ENCODE measurements at places on chromosomes 11 and 22.

GRCh38 chr11:87306262-87306851, 268.6 kb downstream of the TMEM135 start:
- DNase-seq, result no peak

DNA sequence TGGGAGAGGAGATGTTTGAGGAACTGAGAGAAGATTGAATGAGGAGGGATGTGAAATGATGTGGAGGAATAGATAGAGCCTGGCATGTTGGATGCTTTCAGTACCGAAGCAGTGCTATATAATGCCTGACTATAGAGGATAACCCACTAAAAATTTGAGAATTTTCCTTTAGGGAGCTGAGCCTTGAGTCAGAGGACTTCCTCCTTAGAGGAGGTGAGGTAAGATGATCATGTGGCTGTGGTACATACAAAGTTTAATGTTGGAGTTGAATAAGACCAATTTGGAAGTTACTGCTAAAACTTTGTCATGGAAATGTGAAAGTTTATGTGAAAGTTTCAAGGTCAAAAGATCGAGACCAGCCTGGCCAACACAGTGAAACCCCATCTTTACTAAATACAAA, 66.9 kb downstream of the YAP1 start:
- no peak for DNase-seq

GRCh38 chr11:16963316-16963876, 50.8 kb downstream of the PLEKHA7 start:
- DNase-seq, result no peak

- no peak for DNase-seq
These were observed 3.0 kb downstream of the LRP5 start for GRCh38 chr11:68315171-68315920.

- DNase-seq, result no peak
These were observed 298.0 kb upstream of the PLET1 start for GRCh38 chr11:112558691-112559090.

GRCh38 chr11:69101115-69101791, 52.5 kb downstream of the TPCN2 start:
- peak; percentile 41 for DNase-seq

DNA sequence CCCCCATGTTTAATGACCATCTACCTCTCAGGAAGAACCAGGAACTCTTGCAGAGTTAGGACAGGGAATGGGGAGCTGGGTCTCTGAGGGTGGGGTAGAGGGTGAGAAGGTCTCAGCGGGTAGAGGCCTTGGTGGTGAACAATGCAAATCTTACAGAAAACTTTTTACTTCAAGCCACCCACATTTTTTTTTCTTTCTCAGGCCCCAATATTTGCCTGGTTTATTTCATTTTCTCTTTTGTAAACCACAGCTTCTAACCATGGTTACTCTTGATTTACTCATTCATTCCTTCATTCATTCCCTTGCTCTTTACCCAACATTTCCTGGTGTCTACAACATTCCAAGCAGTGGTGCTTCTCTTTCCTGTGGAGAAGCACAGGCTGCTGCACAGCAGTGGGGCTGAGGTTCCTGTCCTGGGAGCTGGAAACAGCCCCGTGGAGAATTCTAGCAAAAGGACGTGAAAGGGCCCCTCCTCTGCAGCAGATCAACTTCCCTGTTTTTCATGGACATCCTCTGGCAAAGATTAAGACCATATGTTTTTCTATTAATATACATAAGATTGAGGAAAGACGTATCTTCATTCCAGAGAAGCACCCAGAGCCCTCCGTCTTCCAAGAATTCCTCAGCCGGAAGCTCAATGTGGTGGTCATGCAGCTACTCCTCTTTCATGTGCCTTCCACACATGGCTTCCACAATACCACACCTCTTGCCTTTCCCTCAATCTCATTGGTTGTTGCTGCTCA, 224.4 kb upstream of the SESN3 start:
- no peak for DNase-seq

DNA sequence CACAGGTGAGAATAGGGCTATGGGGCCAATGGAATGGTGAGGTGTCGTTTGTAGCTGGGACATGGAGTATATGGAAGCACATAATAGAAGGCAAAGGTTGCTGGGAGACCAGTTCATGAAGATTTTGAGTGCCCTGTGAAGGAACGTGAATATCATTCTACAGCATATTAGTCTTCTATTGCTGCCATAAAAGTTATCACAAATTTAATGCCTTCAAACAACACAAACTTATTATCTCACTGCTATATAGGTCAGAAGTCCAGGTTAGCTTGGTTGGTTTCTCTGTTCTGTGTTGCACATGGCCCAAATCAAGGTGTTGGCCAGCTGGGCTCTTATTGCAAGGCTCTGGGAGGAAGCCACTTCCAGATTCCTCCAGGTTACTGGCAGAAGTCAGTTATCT, 110.6 kb downstream of the SYN3 start:
- no peak for DNase-seq

DNA sequence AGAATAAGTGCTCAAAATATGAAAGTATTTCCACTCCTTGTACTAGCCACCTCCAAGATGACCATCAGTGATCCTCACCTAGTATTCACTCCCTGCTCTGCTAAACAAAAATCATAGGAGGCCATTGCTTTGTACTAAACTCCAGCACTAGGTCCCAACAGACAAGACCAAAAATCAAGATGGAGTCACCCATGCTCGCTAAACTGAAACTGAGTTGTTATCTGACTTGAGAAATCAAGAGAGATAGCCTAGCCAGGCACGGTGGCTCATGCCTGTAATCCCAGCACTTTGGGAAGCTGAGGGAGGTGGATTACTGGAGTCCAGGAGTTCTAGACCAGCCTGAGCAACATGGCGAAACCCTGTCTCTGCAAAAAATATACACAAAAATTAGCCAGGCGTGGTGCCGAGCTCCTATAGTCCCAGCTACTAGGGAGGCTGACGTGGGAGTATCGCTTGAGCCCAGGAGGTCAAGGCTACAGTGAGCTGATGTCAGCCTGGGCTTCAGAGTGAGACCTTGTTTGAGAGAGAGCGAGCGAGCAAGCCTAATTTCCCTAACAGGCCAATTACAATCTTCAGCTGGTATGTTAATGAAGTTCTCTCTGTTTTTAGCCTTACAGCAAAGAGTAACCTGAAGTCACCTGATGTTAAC, 9.3 kb downstream of the SEC14L6 start:
- no peak for DNase-seq

DNA sequence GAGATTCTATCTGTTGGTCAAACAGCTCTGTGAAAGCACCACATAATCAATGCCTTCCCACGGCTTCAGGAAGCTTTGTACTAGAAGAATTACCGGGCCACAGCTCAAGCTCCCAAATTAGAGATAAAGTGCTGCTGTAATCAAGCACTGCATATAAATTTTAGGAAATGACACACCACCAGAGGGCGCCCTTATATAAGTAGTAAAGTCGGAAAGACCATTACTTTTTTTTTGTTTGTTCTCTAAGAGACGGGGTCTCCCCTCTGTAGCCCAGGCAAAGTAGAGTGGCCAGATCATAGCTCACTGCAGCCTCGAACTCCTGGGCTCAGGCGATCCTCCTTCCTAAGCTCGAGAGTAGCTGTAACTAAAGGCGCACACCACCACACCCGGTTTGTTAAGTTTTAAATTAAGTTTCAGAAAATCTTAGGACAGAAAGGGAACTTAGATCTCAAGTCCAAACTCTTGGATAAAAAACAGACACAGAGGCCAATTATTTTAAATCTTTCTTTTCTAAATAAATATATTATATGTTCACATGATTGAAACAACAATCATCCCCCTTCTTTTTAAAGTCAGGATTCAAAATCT, 32.6 kb downstream of the PRCP start:
- DNase-seq, result peak; percentile 71

DNA sequence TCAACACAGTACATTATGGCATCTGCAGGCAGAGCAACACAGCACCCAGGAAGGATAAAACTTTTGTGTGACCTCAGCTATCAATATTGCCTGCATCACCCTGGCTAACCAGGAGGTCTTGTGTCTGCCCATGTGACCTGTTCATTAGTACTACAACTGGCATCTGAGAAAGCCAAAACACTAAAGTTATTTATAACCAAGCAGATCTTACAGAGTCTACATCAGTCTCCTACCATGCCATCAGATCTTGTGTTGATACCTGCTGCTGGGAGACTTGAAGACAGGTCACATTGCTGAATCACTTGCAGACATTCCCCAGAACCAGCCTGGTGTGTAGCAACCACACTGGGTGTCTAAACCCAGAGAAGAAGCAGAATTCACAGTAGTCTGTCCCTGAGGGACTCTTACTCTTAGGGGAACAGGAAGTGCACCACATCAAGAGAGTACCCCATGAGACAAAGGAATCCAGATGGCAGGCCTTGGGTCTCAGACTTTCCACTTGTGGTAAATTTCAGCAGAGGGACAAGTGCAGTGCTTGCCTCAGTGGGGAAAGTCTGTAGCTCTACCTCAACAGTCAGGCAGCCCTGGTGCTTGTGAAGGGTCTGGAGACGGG, 7.0 kb downstream of the OR9G1 start:
- DNase-seq, result no peak

GRCh38 chr11:116466191-116466590, 306.6 kb downstream of the BUD13 start:
- DNase-seq, result no peak

GRCh38 chr11:80937842-80938241, 1497.0 kb upstream of the TENM4 start:
- no peak for DNase-seq

DNA sequence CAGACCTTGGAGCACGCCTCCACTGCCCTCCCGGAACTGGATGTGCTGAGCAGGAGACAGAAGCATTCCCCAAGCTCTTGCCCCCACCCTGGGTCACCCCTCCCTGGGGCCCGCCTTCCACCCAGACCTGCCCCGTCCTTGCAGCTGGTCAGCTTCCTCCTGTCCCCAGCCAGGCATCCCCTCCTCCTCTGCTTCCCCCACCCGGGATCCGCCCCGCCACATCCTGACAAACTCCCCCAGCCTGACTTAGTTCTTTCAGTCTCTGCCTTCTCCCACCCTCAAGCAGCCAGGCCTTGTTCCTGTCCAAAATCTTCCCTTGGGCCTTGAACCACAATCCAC, 1.1 kb upstream of the PLXNB2 start:
- no peak for DNase-seq

DNA sequence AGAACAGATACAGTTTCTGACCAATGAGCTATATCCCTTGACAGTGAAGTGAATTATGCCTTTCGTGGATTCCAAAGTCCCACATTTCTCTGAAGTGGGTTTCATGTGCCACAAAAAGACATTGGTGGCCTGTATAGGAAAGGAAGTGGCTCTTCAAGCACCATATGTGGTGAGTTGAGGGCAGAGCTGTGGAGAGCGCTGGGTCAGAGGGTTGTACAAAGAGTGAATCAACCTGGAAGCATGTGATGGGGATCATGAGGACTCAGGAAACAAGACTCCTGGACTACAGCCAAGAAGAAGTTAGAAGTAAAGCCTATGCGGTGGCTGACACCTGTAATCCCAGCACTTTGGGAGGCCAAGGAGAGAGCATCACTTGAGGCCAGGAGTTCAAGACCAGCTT, 579 bp upstream of the SLC5A4 start:
- no peak for DNase-seq

GRCh38 chr11:1675536-1676228, 21.3 kb upstream of the KRTAP5-6 start:
- no peak for DNase-seq

DNA sequence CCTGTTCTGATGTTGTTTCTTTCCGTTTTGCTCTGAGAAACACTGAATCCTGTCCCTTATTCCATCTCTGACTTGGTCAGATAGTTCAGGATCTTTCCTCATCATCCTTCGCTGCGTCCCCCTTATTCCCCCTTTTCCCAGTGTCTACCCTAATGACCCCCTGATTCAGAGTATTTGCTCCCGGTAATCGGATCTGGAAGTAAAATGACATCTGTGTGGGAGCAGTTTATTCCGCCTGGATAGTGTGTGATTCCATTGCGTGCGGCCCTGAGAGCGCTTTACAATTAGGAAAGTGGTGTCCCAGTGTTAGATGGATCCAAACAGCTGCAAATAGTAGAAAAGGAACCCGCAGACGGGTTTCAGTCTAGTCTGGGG, 606 bp downstream of the DRG1 start:
- DNase-seq, result no peak

DNA sequence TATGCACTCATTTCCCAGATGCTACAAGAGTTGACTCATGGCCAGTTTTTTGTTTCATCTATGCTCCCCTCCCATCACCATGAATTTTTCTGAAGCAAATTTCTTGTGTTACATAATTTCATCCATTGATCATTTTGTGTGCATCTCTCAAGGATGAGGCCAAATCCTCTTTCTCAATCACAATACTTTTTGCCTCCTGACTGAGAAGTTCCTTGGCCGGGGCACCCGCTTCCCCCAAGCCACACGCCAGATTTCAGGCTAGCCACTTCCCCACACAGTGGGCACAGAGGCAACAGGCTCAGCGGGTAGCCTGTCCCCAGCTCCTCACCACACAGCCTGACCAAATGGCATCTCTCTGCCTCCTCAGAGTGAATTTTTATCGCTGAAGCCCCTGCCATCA, 9.8 kb upstream of the DSCAML1 start:
- no peak for DNase-seq

DNA sequence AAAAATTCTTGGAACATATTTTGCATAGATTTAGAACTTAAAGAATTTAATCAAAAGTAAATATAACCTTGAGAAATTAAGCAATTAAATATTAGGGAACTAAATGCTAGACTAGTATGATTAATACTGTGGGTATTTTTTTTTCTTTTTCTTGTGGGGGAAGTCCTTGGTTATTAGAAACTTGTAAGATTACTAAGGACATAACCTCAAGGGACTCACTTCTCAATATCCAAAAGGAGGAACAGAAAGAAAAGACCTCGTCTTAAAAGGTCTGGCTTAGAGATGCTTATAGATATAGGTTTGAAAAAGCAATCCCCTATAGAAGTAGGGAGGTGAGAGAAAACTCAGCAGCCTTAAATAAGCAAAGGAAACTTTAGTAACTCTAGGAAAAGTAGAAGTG, 368.5 kb downstream of the INSC start:
- DNase-seq, result no peak

GRCh38 chr22:30742291-30743256, 47.9 kb downstream of the OSBP2 start:
- DNase-seq, result no peak

- no peak for DNase-seq
These were observed 87.8 kb downstream of the MIAT start for GRCh38 chr22:26744892-26745808.

GRCh38 chr11:11532574-11532973, 89.2 kb downstream of the GALNT18 start:
- DNase-seq, result no peak

GRCh38 chr11:69745201-69745600, 29.9 kb downstream of the FGF4 start:
- no peak for DNase-seq

DNA sequence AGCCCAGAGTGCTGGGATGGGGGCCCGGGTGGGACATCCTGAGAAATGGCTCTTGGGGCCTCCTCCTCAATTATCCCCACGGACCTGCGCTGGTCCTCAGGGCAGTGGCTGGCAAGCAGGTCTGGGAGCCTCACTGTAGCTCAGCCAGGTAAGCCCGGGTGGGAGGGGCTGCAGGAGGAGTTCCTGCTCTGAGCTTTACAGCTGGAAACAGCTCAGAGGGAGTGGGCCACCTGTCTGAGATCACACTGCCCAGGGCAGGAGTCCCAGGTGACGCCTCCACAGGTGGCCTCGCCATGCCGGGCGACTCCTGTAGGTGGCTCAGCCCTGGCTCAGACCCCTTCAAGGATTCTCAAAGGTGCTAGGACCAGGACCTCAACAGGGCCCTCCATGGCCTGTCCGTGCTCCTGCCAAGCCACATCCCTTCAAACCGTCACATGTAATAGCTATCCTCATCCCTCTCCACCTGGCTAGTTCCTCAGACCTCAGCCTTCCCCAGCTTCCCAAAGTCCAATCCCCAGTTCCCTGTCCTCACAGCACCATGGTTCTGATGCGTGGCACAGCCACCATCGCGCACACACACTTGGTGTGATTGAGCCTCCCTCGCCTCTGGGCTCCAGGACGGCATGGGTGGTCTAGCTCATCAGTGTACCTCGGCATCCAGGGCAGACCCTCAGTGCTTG, 3.6 kb upstream of the TSSK2 start:
- no peak for DNase-seq

Measured in SW 1271 (cell line).